Stimulated activated CD8-positive, alpha-beta memory T cell treated with anti-CD3 and anti-CD28 coated beads, Interleukin-15, amount 100 ng/mL, for 24 hours (primary cell): ENCODE measurements at places on chromosomes 6 and 20.

GRCh38 chr6:10383331-10384090 lies 31.4 kb downstream of the TFAP2A start:
- DNase-seq, result no peak

GRCh38 chr20:56957737-56958553 lies 308.5 kb downstream of the BMP7 start:
- DNase-seq, result no peak

DNA sequence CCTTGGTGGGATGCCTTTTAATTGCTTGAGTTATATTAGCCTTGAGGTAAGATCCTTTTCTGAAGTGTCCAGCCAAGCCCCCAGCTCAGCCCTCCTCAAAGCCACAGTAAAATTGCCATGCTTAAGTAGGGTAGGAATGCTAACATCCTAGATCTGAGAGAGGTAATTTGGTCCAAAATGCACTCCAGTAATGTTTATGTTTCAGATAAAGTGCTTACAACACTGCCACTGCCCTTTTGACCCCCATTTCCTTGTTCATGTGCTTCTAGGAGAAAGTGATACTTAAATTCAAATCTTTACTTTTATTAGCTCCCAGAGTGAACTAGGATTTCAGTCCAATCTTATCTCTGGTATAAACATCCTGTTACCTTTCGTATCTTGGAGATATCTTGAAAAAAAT lies 318.0 kb downstream of the BMP2 start:
- no peak for DNase-seq

- peak; percentile 6 for DNase-seq
Measured at GRCh38 chr6:63571361-63572043, 778 bp upstream of the LOC128125822 start.

DNA sequence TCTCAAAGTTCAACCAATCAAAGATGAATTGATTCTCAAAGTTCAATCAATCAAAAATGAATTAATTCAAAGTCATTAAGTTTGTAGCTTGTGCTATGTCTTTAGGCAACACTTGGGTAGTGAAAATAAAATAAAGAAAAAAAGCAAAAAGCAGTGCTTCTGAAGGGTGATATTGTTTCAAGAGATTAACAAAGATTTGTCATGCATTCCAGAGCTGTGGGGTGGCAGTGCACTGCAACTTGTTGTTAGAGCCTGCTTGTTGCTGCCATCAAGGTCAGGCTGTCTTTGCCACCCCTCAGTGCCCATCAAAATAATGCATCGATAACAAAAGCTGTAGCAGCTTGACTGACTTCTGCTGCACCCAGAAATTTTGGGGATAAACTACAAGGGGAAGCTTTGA lies 128.6 kb downstream of the RNF144B start:
- no peak for DNase-seq

GRCh38 chr6:20349225-20349624 lies 52.5 kb upstream of the E2F3 start:
- no peak for DNase-seq

DNA sequence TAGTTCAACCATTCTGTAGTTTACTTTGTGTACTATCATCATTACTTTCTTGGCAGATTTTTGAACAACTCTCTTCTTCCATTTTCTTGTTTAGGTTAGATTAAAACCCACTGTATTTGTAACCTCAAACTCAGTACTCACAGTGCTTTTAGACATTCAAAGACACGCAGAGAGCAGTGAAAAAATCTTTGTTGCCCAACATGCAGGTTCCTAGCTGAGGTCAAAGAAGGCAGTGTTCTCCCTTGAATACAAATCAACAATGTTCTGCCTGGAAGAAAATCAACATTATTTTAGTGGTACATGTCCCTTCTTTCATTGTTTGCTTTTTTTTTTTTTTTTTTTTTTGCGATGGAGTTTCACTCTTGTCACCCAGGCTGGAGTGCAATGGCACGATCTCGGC lies 11.2 kb downstream of the CYB5R4 start:
- no peak for DNase-seq

GRCh38 chr6:20812776-20813175 lies 278.5 kb downstream of the CDKAL1 start:
- DNase-seq, result no peak

- DNase-seq, result no peak
Measured at GRCh38 chr6:84434550-84434949, 207.1 kb upstream of the CEP162 start.

GRCh38 chr6:134056046-134056445 lies 3.6 kb upstream of the SLC2A12 start:
- no peak for DNase-seq

DNA sequence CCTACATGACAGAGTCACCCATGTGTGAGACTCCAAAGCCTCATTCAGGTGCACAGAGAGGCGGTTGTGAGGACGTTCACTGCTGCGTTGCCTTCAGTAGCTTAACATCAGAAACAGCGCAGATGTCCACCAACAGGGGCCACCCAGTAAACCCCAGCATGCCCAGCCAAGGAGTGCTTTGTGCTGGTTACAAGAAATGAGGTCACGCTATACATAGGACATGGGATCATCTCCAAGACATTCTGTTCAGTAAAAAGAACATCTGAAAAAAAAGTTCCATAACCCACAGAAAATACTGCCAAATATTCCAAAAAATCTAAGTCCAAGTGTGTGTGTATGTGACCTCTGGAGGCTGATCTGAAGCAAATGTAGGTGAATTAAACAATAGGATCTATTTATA lies 16.0 kb downstream of the SLC52A3 start:
- no peak for DNase-seq

DNA sequence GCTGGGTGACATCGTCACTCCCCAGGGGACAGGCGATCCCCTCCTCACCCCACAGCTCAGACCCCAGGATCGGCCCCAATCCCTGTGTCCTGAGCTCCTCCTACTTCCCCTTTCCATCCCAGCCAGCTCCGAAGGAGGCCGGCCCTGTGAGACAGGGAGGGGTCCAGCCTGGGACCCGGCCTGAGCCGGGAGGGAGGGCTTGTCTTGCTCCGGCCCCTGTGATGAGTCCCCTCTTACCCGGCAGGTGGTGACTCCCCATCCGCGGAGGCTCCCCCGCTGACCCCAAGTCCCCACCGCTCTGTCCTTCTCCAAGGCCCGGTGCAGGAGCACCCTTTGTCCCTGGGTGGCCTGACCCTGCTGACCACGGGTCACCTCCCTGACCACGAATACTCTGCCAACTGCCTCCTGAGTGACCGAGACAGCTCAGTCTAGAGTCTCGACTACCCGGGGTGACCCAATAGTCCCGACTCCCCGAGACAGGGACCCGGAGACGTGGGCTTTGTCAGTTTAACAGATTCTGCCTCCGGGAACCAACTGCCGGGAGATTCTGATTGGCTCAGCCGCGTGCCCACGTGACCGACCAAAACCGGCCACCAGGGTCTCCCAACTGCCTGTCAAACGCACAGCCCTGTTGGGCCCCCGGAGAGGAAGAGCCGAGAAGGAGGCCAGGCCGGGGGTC lies 187.4 kb upstream of the PROKR2 start:
- DNase-seq, result no peak

DNA sequence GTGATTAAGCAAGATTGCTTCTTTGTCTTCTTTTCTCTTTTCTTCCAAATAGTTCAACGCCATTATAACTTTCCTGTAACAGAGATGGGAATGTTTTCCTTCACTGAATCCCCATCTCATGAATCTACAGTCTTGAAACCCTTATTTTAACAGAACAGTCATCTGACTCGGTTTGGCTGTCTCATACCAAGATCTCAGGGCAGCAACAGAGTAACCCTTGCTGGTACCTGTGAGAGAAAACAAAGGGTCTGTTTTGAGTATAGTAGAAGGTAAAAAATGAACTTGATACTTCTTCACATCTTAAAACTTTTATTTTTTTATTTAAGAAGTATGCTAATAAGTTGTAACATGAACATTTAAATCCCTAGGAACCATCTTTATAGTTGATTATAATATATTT lies 19.6 kb upstream of the DSE start:
- no peak for DNase-seq

GRCh38 chr6:18656506-18656905 lies 269.4 kb downstream of the RNF144B start:
- DNase-seq, result no peak
